ENCODE measurements at places on chromosomes 11 and 22. TPM values are rescaled to one million over a fixed set of nuclear protein-coding genes. Genes with fewer than 3 reads are reported as not detected.
A peak's percentile ranks its signal among the peaks of the same experiment; 100 is the strongest.

- no peak for DNase-seq
Observed at GRCh38 chr11:118175993-118176777, at the start of gene SCN2B. Gene SCN2B, minus strand, starts transcription at chr11:118176639. Its CDS starts 208 bp downstream, at chr11:118176431.

DNA sequence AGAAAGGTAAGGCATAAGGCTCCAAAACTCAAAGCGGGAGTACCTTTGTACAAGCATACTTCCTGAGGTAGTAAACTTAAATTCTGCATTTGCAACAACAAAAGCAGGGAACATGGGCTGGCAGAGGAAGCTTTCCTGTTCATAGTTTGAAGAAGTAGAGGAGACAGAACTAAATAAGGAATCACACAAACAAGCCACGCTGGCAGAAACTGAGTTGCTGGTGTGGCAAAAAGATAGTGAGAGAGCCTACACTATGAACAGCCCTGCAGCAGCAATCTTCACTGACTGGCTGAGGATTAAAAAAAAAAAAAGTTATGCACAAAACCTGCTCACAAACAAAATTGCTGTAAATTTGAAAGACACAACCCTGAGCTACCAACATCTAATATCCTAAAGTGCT lies 46.5 kb downstream of the FCHSD2 start:
- no peak for DNase-seq

AIFM3 gene
- total RNA-seq: 184 TPM

DNA sequence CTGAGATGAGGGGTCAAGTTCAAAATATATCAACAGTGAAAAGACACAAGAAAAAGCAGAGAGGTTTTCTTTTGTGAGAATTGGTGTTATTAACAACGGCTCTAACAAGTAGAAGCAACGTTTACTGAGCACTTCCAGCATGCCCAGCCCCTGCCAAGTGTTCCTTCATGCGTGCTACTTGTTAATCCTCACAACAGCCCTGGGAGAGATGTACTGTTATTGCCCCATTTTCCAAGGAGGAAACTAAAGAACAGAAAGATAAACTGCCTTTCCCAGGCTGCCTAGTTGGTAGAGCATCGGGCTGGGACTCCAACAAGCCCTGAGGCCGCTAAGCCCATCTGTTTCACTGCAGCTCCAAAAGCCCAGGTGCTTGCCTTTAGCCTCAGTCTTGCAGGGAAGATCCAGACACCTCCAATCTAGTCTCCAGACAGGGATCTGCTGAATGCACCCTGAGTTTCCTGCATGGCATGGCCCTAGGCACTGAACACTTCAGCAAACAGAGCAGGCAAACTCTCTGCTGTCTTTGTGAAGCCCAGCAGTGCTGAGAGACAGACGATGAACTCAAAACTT lies 25.5 kb downstream of the SPATA19 start:
- DNase-seq: no peak

- no peak for DNase-seq
Observed at GRCh38 chr22:41578114-41578513, 11.5 kb downstream of the PMM1 start.

FAM111B gene
- total RNA-seq: 2.3 TPM

DNA sequence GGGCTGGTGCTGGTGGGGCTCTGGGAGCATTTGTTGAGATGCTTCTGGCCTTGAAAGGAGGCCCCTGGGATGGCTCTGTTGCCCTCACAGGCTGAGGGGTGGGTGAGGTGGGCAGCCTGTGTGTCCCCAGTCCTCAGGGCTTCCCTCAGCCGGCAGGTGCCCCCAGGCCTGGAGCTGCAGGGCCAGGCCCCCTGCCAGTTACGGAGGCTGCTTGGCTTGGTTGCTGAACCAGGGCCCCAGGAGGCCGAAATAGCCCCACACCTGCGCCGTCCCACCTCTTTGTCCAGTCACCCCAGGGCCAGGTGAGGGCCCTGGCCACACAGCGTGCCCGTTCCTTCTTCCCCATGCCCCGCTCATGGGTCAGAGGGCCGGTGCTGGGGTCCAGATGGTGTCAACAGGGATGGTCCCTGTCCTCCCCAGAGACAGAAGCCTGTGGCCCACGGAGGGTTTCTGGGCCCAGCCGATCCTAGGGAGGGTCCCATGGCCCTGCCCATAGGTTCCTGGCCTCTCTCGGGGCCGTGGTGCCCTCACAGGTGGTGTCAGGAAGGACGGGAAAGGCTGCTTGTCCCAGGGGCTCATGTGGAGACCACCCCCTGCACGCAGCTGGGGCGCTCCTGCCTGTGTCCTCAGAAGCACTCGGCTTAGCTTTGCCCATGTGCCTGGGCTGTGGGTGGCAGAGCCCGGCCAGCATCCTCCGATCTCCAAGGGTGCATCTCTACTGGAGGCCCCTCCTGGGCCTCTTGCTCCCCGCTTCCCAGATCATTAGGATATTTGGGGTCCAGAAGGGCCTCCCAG lies 9.2 kb upstream of the TSSC4 start:
- DNase-seq: no peak

LRRN4CL gene
- total RNA-seq: 3.6 TPM

EFCAB6 gene
- total RNA-seq: 1.1 TPM

DNA sequence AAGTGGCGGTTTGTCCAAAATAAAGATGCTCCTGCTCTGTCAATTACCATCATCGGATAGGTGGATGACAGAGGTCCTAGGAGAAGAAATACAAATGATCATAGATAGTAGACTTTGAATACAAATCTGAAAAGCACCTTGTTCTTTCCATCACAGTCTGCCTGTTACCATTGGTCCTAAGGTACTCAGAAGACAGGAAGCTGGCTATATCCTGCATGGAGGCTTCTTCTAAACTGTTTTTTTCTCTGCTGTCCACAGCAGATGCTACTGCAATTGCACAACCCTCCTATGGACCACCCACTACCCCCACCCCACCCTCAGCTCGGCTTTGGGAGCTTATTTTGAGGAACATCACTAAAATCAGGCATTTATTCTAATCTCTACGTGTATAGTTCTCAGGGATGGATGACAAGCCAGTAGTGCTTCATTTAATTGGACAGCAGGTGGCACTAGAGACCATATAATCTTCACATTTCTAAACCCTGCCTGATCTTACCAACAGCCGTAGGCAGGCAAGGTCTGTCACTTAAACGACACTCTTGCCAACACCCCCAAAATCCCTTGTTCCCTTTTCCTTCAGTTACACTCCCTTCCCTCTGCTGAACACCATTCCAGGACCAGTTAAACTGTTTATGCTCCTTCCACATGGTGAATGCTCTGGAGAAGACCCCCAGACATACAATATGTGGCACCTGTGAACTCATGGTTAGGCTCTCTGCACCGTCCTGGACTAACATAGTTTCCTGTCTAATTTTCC lies 6.6 kb upstream of the PTS start:
- DNase-seq: peak; percentile 21

DNA sequence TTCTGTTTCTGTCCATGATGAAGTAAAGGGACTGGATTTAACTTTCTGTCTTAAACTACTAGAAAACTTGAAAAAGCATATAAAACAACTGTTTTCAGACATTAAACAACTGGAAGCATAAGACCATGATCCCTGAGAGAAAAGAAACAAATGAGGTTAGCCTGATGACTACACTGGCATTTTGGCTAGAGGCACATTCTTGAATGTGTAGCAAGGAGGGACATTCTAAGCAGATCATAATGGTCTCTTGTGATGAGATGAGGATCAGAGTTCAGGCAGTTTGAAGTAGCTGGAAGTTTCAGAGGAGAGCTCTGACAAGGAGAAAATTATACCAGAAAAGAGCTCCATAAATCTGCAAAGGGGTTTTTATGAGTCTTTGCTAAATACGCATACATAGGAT lies 75.4 kb downstream of the AASDHPPT start:
- no peak for DNase-seq

GDPD4 gene
- total RNA-seq: not detected

DNA sequence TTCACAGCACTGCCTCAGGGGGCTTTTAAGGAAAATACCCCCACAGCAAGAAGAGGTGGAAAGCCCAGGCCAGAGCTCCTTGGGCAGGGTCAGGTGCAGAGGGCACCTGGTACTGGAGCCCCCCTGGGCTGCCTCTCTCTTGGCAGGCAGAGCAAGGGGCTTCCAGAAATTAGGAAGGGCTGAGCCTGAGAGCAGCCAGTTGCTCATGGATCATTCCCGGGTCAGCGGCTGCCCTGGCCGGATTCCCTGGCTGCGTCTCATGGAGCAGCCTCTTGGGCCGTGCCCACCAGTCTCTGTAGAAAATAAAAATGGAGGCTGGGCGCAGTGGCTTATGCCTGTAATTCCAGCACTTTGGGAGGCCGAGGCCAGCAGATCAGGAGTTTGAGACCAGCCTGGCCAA lies 10.3 kb upstream of the OMP start:
- peak; percentile 20 for DNase-seq

DNA sequence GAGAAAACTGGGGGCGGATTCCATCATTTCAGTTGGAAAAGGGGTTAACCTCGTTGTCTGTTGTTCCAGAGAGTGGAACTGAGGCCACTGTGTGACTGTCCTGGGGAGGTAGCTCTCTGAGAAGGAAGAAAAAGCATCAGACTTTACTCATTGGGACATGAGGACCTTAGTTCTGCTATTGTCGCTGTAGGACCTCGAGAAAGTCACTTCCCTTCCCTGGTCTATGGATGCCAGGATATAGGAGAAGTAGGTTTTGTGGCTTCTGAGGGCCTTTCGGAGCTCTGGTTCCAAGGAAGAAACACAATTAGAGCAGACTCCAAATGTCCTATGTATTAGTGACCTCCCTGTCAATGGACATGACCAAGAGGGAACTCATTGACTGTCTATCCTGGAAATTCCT lies 6.2 kb downstream of the MYO18B start:
- no peak for DNase-seq

- DNase-seq: no peak
Observed at GRCh38 chr11:121099885-121100284, 1.2 kb upstream of the TECTA start.

IGF2 gene
- total RNA-seq: 7.3 TPM

DNA sequence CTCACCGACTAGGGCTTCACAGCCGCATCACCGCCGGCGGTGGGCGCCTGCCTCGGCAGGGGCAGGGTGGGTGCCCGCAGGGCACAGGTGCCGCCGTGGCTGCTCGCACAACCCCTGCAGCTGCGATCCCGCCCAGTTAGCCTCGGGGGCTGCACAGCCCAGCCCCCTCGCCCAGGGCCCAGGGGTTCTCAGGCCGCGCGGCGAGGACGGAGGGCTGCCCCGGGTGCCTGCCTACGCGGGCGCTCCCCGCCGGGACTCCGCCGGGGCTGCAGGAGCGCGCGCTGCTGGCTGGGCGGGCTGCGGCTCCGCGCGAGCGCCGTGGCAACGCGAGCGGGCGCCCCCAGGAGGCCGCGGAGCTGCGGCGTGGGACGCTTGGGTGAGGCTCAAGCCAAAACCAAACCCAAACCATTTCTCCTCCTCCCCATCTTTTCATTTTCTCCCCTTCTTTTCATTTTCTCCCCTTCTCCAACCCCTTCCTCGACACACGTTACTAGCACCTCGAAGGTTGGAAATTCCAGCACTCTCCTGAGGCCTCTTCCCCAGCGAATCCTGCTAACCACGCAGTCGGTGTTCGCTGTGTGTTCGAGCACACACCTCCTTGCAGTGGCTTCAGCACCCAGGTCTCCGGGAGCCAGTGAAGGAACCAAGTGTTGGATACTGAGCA lies at the start of gene MICAL3:
Gene MICAL3 (minus strand): TSS at position 286 of the 664 bp plus-strand sequence. CDS start 117,749 bp downstream, outside the sequence.
- DNase-seq: peak; percentile 78

- no peak for DNase-seq
Observed at GRCh38 chr11:130720232-130721022, 195.9 kb downstream of the SNX19 start.

- DNase-seq: no peak
Observed at GRCh38 chr22:25804676-25805075, 62.7 kb downstream of the MYO18B start.

DNA sequence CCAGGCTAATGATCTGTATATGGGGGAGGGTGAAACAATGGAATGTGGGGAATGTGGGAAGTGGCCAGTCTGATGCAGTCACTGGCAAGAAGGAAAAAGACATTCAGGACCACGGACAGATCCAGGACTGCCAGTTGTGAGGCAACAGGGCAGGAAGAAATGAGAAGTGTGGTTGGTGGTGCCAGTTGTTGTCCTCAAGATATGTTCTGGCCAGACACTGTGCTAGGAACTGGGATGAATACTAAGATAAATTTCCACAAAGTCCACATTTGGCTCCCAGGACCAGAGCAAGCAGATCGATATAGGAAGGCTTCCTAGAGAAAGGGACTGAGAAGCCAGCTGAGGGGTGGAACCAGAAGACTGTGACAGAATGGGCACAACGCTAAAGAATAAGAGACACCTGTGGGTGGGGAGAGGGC lies 6.8 kb upstream of the TPBGL start:
- no peak for DNase-seq

GRCh38 chr11:134266841-134267251 lies 9.3 kb upstream of the GLB1L3 start:
- no peak for DNase-seq

GRCh38 chr22:28984482-28985158 lies 77.0 kb downstream of the C22orf31 start:
- DNase-seq: no peak
